ENCODE measurements at places on chromosomes 7 and 10. TPM values are rescaled to one million over a fixed set of nuclear protein-coding genes. Genes with fewer than 3 reads are reported as not detected.
A peak's percentile ranks its signal among the peaks of the same experiment; 100 is the strongest.

DNA sequence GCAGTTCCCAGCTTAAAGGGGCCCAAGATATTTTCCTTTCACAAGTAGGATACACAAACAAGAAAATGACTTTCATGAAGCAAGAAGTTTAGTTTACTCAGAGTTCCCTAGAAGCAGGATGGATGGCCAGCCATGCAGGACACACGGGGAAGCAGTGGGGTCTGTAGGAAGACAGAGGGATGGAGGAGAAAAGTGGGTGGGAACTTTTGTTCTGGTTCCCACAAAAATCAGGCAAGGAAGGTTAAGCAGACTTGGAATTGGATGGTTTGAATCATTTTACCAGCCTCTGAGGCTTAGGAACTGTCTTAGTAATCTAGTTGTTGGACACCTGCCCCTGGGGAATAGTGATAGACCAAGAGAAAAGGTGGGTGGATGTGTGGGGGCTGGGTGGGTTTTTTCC, 263.3 kb upstream of the VSTM2A start:
- DNase-seq, result no peak

The CACNA2D1 gene
- polyA plus RNA-seq, result 7.0 TPM

The NPFFR1 gene
- 0.05 TPM for polyA plus RNA-seq

DNA sequence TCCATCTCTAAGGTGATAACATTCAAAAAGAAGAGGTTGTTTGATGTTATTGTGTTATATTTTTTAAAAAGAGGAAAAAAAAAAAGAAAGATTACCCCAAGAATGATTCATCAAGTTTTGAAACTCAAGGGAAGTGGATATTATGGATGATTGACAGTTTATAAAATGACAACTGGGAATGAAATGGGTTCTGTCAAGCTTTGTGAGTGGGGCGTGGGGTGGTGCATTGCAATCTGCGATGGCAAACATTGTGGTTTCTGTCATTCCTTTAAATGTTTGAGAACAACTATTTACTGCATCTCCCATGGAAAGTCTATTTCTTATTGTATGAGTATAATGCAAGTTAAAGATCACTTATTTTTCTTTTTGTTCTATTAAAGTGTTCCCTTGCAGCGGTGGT, 297.0 kb downstream of the CCDC3 start:
- no peak for DNase-seq

GRCh38 chr7:132082394-132082793, 493.9 kb downstream of the PLXNA4 start:
- no peak for DNase-seq

DNA sequence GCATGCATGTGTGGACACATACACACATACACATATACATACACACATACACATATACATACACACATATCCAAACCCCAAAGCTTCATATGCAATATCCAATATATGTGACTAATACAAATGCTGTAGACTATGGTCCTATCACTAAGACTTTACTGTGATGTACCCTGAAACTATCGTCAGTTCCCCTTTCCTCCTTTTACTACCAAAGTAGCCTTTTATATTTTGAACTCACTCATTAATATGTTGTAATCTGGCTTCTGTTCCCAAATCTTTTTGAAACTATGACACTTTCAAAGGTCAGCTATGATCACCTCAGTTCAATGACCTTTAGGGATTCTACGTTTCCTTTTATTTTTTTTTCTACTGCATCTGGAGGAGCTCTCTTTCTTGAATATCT, 64.8 kb upstream of the TFEC start:
- DNase-seq, result no peak

The SEMA3E gene
- polyA plus RNA-seq, result 15.7 TPM

The CDHR1 gene
- 3.2 TPM for polyA plus RNA-seq

- no peak for DNase-seq
These were observed 233.9 kb upstream of the AOAH start for GRCh38 chr7:36958111-36958733.

The GHRHR gene
- polyA plus RNA-seq, result 2.2 TPM

- no peak for DNase-seq
These were observed 120.2 kb upstream of the RAB18 start for GRCh38 chr10:27383595-27384542.

The CUZD1 gene
- 3.1 TPM for polyA plus RNA-seq

GRCh38 chr7:105656922-105657521, 75.7 kb upstream of the EFCAB10 start:
- peak; percentile 95 for DNase-seq

The VIPR2 gene
- polyA plus RNA-seq, result 2.7 TPM

The ANKRD30A gene
- polyA plus RNA-seq, result not detected

Data from GM23338 (cell line).